SK-N-MC (cell line): ENCODE measurements at places on chromosomes 1 and 21.

- no peak for DNase-seq
Observed at GRCh38 chr1:42369471-42369870, 11.1 kb upstream of the RIMKLA start.

DNA sequence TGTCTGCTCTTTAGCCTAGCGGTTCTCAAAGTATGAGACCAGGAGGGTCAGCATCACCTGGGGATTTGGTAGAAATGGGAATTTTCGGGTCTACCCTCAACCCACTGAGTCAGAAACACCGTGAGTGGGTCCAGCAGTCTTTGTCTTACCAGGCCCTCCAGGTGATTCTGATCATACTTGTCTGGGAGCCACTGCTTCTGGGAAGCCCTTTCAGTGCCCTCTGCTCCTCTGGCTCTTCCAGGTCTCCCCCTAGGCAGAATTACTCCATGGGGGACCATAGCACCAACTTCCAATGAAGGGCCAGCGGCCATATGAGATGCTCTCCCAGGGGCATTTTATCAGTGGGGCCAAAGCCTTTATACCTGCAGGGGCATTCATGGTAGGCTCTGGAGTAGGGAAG is 81.0 kb upstream of the ETV3 start:
- DNase-seq, result no peak

GRCh38 chr1:55670331-55671082 is 455.3 kb upstream of the USP24 start:
- DNase-seq, result no peak

- no peak for DNase-seq
Observed at GRCh38 chr21:45990741-45991605, 9.4 kb downstream of the COL6A1 start.

GRCh38 chr1:209641832-209642172 is 10.4 kb downstream of the LAMB3 start:
- DNase-seq, result no peak

- DNase-seq, result no peak
Observed at GRCh38 chr1:167186771-167187170, 33.9 kb upstream of the POU2F1 start.

- no peak for DNase-seq
Observed at GRCh38 chr1:185237661-185238060, 79.4 kb downstream of the IVNS1ABP start.

DNA sequence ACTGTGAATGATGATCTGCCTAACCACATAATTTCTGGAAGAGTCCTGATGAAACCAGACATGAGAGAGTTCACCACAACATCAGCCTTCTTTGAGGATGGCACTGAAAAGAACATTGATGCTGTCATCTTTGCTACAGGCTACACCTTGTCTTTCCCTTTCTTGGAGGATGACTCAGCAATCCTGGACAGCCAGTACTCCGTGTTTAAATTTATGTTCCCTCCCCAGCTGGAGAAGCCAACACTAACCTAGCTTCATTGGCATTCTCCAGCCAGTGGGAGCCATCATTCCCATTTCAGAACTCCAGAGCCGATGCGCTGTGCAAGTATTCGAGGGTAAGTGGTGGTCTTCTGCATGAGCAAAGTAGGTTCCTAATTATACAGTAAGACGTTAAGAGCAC is 164.1 kb upstream of the POGK start:
- DNase-seq, result no peak

GRCh38 chr1:54132495-54132894 is 20.3 kb downstream of the CDCP2 start:
- DNase-seq, result no peak

DNA sequence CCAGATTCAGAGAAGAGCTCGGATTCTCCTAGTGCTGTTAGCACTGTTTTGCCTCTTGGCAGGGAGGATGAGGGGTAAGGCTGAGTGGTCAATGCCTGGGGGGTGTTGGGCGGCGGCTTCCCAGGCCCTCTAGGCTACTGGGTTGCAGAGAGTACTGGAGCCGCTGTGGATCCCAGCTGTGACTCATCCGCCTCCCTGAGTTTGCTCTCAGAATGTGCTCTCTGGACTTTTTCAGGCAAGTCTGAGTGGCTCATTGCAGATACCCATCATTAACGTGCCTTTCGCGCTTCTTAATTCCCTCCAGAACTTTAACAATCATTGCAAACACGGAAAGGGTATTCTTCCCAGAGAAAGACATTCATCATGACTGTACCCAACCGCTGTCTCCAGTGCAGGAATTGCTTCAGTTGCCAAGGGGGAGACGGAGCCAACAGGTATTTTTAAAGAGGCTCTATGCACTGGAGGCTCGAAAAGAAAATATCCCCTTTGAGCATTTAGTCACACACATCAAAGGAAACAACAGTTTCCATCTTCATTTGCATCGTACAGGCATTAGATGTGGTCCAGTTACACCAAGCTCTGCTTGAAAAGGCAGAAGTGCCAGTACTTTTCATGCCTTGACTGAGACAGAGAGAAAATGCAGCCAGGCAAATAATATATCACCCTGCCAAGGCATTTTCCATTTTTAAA is 14.4 kb upstream of the CAMTA1 start:
- DNase-seq, result no peak

DNA sequence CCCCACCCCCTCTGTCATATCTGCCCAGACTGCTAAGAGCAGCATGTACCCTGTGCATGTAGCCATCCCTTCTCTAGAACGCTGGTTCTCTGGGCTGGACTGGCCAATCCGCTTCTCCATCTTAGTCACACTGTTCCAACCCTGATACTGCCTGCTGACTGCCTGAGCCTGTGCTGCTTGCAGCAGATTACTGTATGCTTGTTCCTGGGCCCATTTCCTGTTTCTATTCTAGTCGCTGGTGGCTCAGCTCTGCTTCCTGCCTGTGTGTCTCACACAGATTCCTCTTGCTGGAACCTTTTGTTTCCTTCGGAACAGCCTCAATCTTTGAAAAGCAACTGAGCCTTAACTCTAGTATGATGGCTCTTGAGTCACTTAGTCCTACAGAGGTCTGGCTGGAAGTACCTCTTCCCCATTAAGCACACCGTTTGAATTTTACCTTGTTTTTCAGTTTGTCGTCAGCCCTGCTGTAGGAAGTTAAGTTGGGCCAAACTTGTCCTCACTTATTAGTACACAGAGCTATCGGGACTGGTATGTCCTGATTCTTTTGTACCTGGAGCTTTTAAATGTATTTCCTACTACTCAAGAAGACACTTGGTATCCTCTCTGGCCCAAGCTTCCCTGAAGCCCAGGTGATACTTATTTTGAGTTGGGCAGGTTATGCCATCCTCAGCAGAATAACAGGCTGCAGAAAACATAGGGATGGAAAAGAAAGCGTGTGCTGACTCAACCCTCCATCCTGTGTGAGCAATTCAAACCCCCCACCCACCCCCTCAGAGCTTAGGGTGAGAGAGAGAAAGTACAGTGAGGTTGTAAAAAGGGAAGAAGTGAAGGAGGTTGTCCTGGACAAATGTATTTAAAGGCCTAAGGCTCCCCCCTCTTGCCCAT is 43.4 kb upstream of the PIGV start:
- no peak for DNase-seq

DNA sequence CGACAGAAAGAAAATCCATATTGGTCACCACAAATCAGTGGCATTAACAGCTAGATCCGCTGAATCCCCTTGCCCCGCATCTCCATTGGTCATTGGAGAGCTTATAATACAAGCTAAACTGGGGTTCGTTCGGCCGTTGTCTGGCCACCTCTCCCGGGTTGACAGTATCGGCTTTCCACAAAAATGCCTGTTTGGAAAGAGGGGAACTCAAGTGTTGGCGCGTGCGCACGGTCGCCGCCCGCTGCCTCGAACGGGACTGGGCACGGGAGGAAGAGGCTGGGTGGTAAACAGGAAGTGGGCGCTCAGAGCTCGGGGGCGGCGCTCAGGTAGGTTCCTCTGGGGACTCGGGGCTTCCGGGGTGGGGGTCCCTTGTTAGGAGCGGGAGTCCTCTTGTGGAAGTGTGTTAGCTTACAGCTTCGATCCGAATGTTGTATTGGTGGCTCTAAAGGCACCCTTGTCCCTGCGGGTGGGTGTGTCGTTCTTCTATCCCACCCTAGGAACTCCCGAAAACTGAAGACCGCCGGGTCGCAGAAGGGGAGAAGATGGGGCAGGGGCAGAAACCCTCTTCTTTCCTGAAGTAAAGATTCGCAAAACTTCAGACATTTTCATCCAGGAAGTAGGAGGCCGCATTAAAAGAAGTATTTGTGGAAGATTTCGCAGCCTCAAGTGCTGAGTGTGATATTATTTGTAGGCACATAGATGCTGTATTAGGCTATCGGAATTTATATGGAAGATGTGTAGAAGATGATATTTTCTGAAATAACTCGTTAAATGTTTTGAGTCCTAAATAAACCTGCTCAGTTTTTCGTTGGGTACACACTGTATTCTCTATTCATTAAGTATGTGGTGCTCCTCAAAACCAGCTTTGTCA is 962 bp downstream of the BROX start:
- DNase-seq, result peak; percentile 81

DNA sequence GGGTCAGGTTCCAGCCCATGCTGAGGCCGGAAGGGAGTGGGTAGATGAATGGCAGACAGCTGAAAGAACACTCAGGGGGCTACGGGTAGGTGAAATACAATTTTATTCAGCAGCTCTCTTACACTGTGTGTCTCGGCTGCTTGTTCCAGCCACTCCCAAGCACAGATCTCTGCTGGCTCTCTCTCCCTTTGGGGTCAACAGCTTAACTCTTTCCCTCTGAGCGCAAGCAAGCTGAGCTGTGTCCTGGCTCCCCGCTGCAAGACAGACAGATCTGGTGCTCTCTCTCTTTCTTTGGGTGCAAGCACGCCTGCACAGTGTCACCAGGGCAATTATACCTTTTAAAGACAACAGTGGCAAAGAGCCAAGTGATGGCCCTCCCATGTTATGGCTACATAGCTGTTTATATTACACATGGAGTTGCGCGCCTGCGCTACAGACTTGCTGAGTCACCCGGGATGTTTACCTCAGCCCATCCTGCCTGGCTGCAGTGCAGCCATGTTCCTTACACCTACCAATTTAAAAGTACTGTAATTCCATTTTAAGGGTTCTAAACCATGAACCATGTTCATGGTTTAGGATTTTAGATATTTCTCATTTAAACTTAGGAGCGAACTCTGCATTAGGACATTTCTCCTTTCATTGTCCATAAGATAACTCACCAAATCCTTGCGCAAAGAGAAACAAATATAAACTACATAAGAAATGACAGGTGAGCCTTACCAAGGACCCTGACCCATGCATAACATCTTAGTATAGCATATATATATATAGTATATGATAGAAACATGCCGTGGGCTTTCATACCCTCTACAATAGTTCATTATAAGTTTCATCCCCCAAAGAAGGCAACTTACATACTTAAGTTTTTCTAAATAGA is 396.5 kb downstream of the SMYD3 start:
- no peak for DNase-seq

DNA sequence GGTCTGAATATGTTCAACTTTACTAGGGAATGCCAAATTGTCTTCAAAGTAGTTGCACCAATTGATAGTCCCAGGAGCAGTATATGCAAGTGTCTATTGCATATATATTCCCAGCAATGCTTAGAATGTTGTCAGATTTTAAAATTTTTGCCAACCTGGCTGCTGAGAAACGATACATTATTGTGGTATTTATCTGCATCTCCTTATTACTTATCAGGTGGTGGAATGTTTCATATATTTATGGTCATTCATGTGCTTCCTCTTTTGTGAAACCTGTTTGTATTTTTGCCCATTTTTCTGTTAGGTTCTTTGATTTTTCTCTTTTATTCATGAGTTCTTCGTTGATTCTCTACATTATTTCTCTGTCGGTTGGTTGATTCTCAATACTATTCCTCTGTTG is 39.5 kb downstream of the COLGALT2 start:
- DNase-seq, result no peak

- DNase-seq, result no peak
Observed at GRCh38 chr1:32349211-32349708, 13.0 kb downstream of the FAM229A start.

- DNase-seq, result no peak
Observed at GRCh38 chr1:228047183-228047466, 35.4 kb upstream of the ARF1 start.

GRCh38 chr1:245503548-245503947 is 348.8 kb downstream of the KIF26B start:
- no peak for DNase-seq

GRCh38 chr1:237745545-237745944 is 145.2 kb downstream of the ZP4 start:
- no peak for DNase-seq

DNA sequence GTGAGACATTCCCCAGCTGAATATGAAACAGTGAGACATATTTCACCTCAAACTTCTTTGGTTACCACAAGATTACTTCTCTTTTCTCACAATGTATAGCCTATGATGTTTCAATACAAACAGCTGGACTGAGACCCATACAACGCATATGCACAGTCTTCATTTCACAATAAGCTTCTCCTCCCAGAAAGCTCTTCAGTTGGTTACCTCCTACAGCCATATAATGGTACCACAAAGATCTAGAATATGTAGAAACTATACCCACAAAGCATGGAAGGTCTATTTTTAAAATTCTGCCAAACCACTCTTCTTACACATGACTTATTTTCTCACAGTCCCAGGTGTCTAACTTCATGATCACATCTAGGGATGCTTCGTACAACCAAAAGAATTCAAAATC is 70.8 kb downstream of the JAK1 start:
- no peak for DNase-seq

DNA sequence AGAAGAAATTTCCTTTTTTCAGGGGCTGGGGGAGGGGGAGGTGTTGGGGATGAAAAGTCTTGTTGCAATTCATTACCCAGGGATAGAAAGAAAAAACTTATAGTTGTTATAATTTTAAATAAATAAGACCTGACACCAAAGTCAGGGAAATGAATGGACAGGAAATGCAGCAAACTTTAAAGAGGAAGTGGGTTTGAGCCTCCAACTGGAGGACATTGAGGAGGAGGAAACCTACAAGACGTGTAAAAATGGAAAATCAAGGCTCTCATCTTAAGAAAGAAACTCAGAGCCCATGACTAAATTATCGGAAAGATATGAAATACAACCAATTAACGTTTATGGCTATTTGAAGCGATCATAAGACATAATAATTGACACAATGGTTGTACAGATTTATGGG is 54.4 kb downstream of the NIBAN1 start:
- no peak for DNase-seq

- no peak for DNase-seq
Observed at GRCh38 chr1:109796484-109797302, 33.0 kb upstream of the EPS8L3 start.

DNA sequence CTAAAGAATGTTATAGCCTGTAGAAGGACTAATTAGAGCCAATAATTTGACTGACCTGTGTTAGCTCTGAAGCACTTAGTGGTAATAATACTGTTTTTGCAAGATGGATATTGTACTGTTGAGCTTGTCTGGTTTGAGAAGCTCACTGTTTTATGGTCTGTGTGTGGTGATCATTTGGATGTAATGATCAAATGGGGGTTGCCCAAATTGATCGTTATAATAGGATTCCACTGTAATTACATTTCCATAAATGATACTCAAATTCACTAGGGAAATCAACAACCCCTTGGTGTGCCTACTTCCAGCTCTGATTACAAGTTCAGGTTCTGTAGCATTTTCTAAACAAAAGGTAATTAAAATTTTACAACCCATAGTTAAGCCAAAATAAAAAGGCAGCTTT is 971.4 kb downstream of the TTLL7 start:
- DNase-seq, result no peak

GRCh38 chr1:86527306-86527705 is 19.6 kb upstream of the CLCA4 start:
- DNase-seq, result no peak

GRCh38 chr1:1255611-1256010 is 9.1 kb upstream of the C1QTNF12 start:
- no peak for DNase-seq

GRCh38 chr1:15110128-15110866 is 43.2 kb upstream of the TMEM51 start:
- DNase-seq, result no peak
